Bronchial smooth muscle cell (primary cell): ENCODE measurements at places on chromosomes 5 and 9. TPM values are rescaled to one million over a fixed set of nuclear protein-coding genes. Genes with fewer than 3 reads are reported as not detected.

GFI1B gene
- total RNA-seq = not detected in 2 replicates

UBE2R2 gene
- total RNA-seq = 17.8 and 18.8 TPM in 2 replicates

BTNL8 gene
- not detected in 2 replicates for total RNA-seq

CCDC152 gene
- 0.09 and 2.2 TPM in 2 replicates for total RNA-seq

BARHL1 gene
- not detected in 2 replicates for total RNA-seq

MEF2C gene
- 6.9 and 19.1 TPM in 2 replicates for total RNA-seq

NUTM2F gene
- not detected in 2 replicates for total RNA-seq

HCN1 gene
- not detected in 2 replicates for total RNA-seq

IFNB1 gene
- not detected in 2 replicates for total RNA-seq

PRELID2 gene
- 10.9 and 19.7 TPM in 2 replicates for total RNA-seq

SH2D3C gene
- not detected in 2 replicates for total RNA-seq

DPH7 gene
- total RNA-seq = 15.4 TPM in 2 replicates

PCDHGB2 gene
- total RNA-seq = 3.0 and 4.1 TPM in 2 replicates

ANKRD18B gene
- total RNA-seq = 2.3 and 4.3 TPM in 2 replicates

PCDHGA9 gene
- 2.9 and 3.8 TPM in 2 replicates for total RNA-seq

GHR gene
- 2.5 and 3.5 TPM in 2 replicates for total RNA-seq

PCDHA9 gene
- 0.09 and 0.16 TPM in 2 replicates for total RNA-seq

ARAP3 gene
- total RNA-seq = 2.8 and 3.5 TPM in 2 replicates

SAPCD2 gene
- 0.26 and 0.47 TPM in 2 replicates for total RNA-seq

MRPL50 gene
- total RNA-seq = 7.7 and 11.0 TPM in 2 replicates

ZNF367 gene
- total RNA-seq = 0.09 and 0.95 TPM in 2 replicates

SPATA24 gene
- 3.5 and 7.7 TPM in 2 replicates for total RNA-seq

SV2C gene
- not detected in 2 replicates for total RNA-seq

LCN15 gene
- total RNA-seq = not detected in 2 replicates

ASS1 gene
- total RNA-seq = 60.1 and 62.2 TPM in 2 replicates

ZNG1C gene
- total RNA-seq = 22.1 and 25.5 TPM in 2 replicates
